ENCODE measurements at places on chromosomes 2 and 18.

GRCh38 chr2:27024812-27025211 is 8.0 kb upstream of the TMEM214 start:
- DNase-seq, result no peak

DNA sequence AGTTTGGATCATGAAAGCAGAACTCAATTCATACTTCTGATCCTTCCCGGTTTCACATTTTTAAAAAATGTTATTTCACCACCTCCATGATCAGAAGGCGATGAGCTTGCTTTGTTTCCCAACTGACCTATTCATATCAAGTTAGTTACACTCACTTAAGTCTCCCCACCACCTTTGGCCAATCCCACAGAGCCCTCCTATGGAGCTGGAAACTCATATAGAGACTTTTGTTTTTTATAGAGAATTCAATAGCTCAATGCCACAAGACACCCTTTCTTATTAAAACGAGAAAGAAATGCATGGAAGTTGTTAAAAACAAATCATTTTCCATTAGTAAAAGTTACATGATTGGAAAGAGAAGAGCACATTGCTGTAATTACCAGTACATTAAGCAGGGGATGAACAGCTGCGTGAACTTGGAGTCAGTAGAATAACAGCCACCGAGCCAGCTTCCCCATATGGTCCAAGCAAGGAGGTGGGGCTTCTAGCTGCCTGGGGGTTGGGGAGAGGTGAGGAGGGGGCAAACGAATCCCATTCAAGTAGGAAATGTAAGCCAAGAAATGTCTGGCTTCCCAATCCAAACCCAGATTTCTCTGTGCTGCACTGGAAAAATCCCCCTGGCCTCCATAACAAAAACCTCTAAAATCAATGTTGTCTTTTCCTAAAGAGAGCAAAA is 614.5 kb downstream of the IRS1 start:
- peak; percentile 89 for DNase-seq

GRCh38 chr2:241636182-241637017 is 558 bp downstream of the THAP4 start:
- no peak for DNase-seq

DNA sequence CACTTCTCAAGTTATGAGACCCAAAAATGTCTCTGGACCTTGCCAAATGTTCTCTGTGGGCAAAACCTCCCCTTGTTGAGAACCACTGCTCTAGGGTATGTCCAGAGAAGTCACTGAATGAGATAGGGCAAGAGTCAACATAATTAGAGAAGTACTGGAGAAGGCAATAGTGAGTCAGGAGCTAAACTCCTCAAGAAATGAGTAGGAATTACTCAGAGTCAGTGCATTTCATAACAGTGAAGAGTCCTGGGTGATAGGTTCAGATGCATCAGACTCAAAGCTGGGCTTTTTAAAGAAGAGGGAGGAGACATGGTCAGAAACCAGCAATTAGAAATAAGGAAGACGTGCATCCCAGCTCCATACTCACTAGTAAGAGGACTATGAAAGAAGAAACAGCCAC is 38.6 kb upstream of the IHH start:
- no peak for DNase-seq

- no peak for DNase-seq
Measured at GRCh38 chr2:207478572-207478971, 51.2 kb upstream of the CREB1 start.

GRCh38 chr2:189150033-189150432 is 29.5 kb downstream of the COL5A2 start:
- no peak for DNase-seq

DNA sequence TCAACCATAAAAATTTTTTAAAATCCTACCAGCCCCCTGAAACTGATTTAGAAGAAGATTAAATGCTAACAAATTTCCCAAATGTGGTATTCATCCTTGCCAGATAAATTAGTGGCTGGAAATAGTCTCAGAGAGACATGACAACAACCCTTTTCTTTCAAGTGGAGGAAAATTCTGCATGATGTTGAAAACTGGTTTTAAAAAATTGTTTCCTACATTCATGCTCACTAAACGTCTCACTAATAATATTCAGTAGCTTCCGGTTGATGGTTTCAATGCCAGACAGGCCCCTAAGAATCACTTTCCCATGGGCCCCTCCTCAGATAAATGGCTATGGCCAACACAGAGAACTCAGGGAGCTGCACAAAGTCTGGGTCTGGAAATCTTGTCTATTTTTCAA is 43.2 kb downstream of the NCKAP5 start:
- no peak for DNase-seq

- DNase-seq, result no peak
Measured at GRCh38 chr18:13390196-13390595, 171.6 kb downstream of the LDLRAD4 start.

DNA sequence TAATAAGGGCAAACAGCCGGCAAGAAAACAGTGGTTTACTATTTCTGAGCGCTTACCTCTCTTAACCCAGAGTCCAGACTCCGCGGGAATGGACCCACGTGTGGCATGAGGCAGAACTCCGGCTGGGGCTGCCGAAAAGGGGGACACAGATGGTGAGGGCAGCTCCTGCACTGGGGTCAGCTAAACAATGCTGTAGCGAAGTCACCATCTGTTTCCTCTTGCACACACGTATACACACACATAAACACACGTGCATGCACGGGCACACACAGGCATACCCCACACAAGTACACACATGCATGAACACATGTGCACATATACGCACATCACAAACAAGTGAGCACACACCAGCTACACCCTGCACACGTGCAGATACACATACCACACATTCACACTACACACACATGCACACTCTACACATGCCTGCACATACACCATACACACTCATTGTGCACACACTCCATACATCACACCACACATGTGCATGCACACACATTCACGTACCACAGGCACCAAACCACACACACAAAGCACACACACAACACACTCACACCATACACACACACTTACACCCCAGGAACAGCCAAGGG is 105.9 kb upstream of the ID2 start:
- no peak for DNase-seq

- DNase-seq, result no peak
Measured at GRCh38 chr2:40400336-40400953, 51.4 kb downstream of the SLC8A1 start.

DNA sequence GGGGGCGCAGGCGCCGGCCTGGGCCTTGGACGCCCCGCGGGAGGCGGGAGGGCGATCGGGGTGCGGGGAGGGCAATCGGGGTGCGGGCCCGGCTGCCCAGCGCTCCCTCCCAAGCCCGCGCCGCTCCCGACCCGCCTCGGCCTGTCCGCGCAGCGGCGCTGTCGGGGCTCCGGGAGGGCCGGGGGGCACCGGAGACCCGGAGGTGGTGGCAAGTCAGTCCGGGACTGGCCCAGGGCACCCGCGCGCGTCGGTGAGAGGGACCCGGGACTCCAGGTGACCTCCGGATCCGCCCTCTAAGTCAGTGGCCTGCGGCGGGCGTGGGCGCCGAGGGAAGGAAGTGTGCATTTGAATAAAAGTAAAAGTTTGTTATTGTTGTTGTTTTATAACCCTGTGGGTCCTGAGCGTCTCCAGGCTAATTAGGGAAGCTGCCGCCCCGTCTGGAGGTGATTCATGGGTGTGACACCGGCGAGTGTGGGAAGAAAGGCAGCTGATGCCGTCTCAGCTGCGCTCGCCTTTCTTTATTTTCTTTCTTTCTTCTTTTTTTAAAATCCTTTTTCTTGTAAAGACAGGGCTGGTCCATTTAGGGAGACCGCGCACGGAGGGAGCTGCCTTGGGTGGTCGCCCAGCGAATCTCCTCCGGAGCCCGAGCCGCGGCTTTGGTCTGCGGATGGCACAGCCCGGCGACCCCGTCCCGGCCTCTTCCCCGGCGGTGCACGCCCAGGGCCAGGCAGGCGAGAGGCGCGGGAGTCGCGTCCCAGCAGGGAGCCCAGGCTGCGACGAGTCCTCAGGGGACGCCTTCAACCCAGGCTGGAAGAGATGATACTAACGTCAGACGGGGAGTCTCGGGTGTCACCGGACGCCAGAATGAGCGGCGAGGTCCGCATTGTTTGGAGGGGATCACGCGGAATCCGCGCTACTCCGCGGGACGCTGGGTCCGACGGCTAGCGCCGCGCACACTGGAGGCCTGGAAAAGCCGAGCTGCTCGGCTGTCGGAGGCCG is 627 bp upstream of the CRACDL start:
- DNase-seq, result no peak

GRCh38 chr2:236797411-236797810 is 227.8 kb downstream of the ACKR3 start:
- DNase-seq, result no peak

GRCh38 chr2:55500025-55500424 is 19.5 kb upstream of the CFAP36 start:
- DNase-seq, result no peak

- DNase-seq, result no peak
Measured at GRCh38 chr2:42575458-42576064, 7.1 kb downstream of the MTA3 start.

DNA sequence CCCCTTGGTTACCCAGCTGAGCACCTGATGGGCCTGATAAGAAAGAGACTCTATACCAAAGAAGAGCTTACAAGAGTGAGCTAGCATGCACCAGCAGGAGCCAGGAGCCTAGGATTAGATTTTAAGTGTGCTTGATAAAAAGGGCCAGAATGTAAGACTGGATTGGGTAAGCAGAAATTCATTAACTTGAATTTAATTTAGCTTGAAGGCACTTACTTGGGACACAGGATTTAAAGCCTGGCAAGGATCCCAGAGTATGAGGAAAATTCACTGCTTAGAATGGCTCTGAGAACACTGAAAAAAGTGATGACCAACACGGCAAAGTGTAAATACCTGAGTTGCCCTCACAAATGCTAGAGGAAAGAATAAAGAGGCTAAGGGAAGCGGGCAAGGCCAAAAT is 91.3 kb upstream of the RBBP8 start:
- no peak for DNase-seq

- DNase-seq, result peak; percentile 76
Measured at GRCh38 chr2:20015482-20016083, 3.1 kb upstream of the MATN3 start.

GRCh38 chr18:35620765-35621164 is 39.2 kb downstream of the GALNT1 start:
- no peak for DNase-seq

- no peak for DNase-seq
Measured at GRCh38 chr2:189851174-189851826, 67.0 kb downstream of the PMS1 start.

Measured in NCI-H1694 (cell line).